ENCODE measurements at places on chromosomes 2 and 18.

DNA sequence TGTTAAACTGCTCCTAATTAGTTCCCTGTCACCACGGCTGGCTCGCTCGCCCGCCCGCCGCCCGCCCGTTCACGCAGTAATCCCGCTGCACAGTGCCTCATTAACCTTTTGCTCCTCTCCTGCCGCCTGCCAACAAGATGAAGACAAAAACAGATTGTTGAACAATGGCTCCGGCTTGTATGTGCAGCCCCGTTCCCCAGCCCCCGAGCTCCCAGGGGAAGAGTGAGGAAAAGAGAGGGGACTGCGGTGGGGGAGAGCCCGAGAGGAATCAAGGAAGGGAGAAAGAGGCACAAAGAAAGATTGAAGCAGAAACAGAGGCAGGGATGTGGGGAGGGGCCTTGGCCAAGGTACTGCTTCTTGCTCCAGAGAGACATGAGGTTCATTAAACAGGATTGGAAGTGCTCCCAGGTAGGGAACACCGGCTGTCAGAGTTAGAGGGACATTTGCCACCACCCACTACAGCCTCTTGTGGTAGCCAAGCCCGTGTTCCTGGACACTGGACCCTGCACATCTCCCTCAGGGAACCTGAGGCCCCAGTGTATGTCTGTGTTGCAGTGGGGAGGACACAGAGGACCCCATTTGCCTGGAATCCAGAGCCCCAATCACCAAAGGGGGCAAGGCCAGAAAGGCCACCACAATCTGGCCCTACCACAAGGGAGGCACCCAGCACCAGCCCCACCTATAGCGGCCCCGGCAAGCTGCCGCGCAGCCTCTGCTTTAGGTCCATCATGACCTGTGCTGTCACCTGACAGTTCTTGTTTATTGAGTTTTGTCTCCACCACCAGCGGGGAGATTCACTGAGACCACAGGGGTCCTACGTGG lies 38.1 kb downstream of the EMX1 start:
- no peaks in the 10 kb centered on the region for H3K36me3 ChIP-seq
- H3K4me1 ChIP-seq = no peaks in the 10 kb centered on the region
- no peak for DNase-seq
- no peak overlapping the region for H3K27ac ChIP-seq
- H3K4me3 ChIP-seq = no peak overlapping the region

DNA sequence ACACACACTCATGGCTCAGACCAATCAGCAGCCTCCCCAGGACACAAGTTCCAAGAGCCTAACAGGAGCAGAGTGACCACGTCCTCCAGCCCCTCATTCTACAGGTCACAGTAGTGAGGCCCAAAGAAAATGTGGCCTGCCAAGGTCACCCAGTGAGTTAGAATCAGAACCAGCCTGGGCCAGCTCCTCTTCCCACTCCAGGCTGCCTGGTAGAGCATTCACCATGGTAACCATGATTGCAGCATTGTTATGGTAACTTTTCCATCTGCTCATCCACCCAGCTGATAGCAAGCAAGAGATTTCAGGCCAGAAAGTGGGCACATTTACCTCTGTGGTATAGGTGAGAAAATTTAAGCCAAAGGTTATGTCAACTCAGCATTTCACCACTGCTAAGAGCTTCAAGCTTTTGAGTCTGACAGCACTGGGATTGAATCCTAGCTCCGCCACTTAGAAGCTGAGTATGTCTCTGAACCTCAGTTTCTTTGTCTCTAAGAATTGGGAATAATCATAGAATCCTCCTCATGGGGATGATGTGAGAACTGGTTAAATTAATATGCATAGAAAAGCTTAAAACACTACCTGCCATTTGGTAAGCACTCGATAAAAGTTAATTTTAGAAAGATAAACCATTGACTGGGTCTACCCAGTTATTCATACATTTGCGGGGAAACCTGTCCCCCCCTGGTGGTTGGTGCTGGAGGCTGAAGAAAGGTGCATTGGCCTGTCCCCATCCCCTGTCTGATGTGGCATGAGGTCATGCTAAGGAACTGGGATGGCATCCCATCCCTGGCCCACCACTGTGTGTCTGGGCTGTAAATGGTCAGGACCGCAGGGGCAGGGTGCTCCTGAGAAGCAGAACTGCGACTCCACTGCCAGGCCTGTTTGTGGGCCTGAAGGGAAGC lies 181.5 kb downstream of the KLHL29 start:
- no peak overlapping the region for H3K27ac ChIP-seq
- DNase-seq = no peak
- no peaks in the 10 kb centered on the region for H3K27me3 ChIP-seq
- H3K4me3 ChIP-seq = no peak overlapping the region
- H3K36me3 ChIP-seq = no peaks in the 10 kb centered on the region
- no peaks in the 10 kb centered on the region for H3K4me1 ChIP-seq

DNA sequence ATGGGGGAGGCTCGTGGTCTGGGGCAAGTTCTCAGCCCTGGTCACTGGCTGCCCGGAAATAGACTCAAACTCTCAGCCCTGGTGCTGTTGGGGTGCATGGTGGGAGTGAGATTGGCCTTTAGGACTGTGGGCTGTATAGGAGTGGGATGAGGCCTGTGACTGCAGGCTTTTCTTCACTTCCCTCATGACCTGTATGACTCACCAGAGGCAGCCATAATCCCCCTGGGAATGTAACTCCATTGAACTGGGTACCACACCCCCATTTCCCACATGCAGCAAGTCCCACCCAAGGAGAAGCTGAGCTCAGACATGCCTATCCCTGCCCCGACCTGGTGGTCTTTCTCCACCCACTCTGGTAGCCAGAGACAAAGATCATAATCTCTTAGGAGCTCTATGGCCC lies 177.7 kb upstream of the OSR1 start:
- H3K4me3 ChIP-seq = no peak overlapping the region
- no peak overlapping the region for H3K27ac ChIP-seq
- no peaks in the 10 kb centered on the region for H3K27me3 ChIP-seq
- H3K4me1 ChIP-seq = peaks cover 18% of the 10 kb centered on the region
- no peaks in the 10 kb centered on the region for H3K36me3 ChIP-seq
- DNase-seq = no peak

DNA sequence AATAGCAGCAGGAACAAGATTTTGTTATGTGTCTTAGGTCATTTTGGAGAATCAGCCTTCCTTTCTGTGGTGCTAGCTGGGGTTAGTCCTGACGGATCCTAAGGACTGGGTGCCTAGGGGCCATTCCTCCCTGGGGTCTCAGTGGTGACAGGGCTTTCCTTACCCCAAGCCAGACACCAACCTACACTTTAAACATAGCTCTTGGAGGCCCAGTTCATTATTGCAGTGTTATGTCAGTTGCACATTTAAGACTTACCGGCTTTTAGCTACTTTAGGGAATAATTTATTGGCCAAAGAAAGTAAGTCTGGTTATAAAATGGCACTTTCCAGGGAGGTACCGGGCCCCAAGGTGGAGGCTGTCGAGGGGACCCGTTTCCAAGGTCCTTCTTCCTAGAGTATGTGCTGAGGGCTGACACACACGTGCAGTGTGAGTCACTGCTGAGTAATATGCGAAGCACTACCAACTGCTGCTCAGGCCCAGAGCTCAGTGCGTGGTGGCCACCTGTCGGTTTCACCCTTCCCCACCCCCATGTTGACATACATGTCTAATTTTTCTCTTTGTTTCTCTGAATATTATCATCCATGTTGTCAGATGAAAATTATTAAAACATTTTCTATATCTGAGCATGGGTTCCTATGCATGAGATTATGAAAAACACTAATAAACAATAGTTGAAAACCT lies 37.0 kb upstream of the GRHL1 start:
- peaks cover 18% of the 10 kb centered on the region for H3K4me1 ChIP-seq
- peaks cover 8% of the 10 kb centered on the region for H3K36me3 ChIP-seq
- no peak overlapping the region for H3K27ac ChIP-seq

- peak overlapping the region; percentile 33 for H3K27ac ChIP-seq
- DNase-seq = peak; percentile 97
- H3K4me1 ChIP-seq = peaks cover 31% of the 10 kb centered on the region
- H3K36me3 ChIP-seq = no peaks in the 10 kb centered on the region
Measured at GRCh38 chr2:26355038-26355995, 8.7 kb upstream of the ADGRF3 start.
